ENCODE measurements at places on chromosomes 3 and 15. TPM values are rescaled to one million over a fixed set of nuclear protein-coding genes. Genes with fewer than 3 reads are reported as not detected.

DNA sequence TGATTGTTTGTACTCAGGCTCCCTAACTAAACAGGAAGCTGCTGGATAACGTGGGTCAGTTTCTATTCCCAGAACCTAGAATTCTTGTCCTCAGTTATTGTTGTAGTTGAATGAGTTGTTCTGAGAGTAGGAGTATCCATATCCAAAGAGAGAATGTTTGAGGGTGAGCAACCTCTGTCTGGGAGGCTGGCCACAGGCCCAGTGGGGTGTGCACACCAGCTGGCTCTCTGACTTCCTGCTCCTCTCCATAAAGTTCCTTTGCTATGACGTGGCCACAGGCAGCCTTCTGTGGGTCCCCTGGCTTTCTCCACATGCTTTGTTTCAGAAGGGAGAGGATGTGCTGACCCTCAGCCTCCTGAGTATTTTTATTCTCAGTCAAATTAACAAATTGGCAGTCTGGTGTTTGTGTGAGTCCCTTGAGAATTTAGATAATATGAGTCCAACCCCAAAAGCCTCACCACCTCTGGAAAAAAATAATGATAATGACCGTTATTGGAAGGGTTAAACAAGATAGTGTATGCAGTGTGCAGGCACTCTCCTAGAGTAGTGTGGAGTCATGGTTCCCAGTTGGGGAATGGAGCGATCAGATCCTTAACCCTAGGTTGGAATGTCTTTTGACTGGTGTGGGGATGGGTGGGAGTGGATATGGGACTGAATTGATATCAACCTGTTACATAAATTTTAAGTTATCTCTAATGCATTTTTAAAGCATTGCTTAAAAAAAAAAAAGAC lies 47.6 kb upstream of the MED12L start:
- DNase-seq: no peak

- DNase-seq: no peak
These were observed 224.8 kb downstream of the KCNMB2 start for GRCh38 chr3:178761024-178761423.

DNA sequence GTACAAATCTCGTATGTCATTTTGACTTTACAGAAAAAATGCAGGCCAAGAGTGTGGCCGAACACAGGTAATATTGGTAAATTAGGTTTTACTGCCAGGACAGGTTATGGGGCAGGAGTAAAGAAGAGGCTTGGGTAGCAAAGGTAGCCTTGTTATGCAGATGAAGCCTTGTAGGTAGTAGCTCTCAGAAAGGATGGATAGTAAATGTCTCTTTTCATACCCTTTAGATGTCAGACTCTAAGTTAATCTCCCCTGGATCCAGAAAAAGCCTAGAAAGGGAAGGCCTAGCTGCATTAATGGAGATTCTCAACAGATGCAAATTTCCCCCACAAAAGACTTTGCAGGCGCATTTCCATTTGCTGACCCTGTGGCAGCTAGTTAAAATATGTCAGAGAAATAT lies 1445.1 kb upstream of the CADM2 start:
- no peak for DNase-seq

GRCh38 chr3:195921334-195921791 lies 13.0 kb upstream of the TNK2 start:
- DNase-seq: no peak

C3orf70 gene
- 2.6 TPM for total RNA-seq

DNA sequence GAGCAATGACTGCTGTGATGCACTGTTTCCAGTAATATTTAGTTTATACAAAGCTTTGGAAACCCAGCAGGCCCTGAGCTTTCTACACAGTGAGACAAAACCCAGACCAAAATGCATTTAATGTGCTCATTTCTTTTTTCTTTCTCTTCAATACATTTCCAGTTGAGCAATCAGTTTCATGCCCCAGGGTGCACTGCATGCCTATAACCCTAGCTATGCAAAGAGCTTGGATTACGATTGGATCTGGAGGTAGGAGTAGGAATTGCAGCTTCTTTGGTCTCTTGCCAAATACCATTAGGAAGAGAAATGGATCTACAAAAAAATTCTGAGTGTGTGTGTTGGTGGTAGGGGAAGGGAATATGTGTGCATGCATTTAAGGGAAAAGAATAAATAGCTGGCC lies 1001.4 kb downstream of the SQOR start:
- DNase-seq: no peak

DNA sequence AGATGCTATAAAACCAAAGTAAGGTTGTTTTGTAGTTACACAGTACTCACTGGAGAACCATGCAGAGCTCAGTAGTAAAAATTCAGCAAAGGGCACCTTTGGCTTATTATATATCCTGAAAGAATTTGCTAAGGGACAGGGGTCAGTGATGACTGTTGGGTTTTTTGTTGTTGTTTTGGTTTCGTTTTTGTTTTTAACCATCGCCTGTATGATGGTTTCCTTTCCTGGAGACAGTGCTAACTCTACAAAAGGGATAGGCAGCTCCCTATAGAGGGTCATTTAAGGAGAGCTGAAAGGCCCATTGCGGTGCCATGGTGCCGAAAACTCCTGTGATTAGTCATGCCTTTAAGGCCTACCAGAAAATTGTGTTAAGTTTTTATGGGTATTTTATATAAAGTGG lies 118.2 kb upstream of the GOLIM4 start:
- no peak for DNase-seq

DNA sequence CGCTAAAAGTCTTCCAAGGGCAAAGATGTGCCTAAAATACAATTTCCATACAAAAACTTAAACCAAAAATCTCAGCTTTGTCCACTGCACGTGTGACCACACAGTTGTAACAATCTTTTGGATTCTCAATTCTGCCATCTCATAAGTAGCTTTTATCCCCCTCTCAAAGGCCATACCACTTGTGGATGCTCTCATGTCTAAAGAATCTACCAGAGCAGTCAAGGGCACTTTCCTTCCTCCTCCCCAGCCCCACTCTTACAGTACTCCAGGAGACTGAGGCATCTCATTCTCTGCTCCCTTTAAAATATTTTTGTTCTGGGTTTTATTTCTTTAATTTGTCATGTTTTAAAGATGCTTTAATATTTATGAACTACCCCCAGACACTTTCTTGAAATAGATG lies 102.3 kb upstream of the PFN2 start:
- no peak for DNase-seq

GRCh38 chr3:135739779-135740178 lies 225.7 kb upstream of the PPP2R3A start:
- DNase-seq: no peak

DNA sequence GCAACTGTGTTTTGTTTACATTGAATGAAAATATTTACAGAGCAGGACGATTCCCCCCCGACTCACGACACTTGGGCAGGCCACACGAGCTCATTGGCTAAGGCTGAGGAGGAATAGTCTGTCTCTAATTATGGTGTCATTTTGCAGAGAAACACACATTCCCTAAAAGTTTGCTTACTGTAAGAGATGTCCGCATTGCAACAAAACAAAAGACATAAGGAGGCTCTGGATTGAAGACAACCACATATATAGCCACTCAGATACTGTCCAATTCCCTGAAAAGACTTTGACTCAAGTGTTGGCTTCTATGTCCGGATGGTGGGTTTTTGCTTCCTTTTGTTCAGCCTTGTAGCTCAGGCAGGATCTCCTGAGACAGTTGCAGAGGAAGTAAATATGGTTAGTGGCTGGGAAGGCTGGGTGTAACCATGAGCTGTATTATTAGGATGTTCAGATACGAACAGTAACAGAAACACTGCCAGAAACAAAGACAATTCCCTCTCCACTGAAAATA lies 170.4 kb downstream of the KLHL25 start:
- no peak for DNase-seq

EXD1 gene
- total RNA-seq: not detected

- DNase-seq: no peak
These were observed 109.5 kb downstream of the AKAP13 start for GRCh38 chr15:85489773-85490493.

PFKFB4 gene
- total RNA-seq: 0.59 TPM

ROBO2 gene
- total RNA-seq: 2.5 TPM

ANKRD63 gene
- total RNA-seq: 1.3 TPM

GRCh38 chr3:154900816-154901215 lies 179.3 kb upstream of the MME start:
- no peak for DNase-seq

GRCh38 chr3:86967062-86967461 lies 23.9 kb downstream of the VGLL3 start:
- DNase-seq: no peak

SI gene
- not detected for total RNA-seq

DNA sequence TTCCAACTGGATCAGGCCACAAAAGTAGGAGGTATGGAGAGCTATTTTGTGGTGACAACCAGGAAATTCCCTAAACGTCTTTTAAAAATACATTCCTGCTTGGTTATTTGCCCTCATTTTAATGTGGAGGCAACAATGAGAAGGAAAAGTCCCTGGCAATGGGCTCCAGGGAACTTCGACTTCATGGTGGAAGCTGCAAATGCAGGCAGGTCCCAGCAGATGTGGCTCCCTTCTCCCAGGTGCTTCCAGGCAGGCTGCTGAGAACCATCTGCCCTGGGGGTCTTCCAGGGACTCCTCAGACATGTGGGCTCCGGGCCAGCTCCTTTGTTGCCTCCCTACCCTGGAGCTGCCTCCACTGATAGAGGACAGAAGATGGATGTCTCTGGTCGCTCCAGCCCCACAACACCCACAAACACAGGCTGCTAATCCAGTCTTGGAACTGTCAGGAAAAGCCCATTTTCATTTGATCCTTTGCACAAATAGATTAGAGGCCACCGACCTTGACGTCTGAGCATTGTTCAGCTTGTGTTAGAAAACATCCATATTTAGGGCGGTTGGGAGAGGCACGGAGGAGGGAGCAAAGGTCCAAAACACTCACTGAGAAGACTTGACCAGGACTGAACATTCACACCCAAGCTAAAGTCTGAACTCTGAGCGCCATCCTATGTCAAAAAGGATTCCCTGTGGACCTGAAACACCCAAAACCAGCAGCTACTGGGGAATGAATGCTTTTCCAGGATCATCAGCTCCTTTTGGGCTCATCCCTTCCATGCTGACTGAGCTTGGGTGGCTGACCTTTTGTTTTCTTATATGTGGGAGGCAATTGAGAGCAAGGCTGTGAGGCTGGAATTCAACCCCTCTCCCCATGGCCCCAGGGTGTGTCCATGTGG lies 30.2 kb upstream of the SLCO2A1 start:
- peak; percentile 55 for DNase-seq

PIERCE2 gene
- total RNA-seq: 5.6 TPM

GRCh38 chr3:464255-464654 lies 267.7 kb downstream of the CHL1 start:
- no peak for DNase-seq

- no peak for DNase-seq
These were observed 301.0 kb upstream of the UMPS start for GRCh38 chr3:124429129-124429815.

DNA sequence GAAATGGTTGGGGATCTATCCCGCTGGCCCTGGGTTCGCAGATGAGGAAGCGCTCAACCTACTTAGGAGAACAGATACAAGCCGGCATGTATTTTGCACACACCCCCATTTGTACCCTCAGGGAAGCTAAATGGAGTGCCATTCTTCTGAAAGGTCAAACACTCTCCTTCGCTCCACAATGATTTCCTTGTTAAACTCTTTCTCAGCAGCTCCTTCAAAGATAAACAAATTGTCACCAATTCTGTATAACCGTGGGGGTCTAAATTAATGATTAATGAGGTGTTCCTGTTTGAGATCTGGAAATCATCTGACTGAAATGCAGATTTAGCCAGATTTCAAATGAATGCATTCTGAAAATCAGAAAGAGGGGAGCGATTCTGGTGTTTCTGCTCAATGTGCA lies 124.0 kb downstream of the MEGF11 start:
- DNase-seq: no peak

DNA sequence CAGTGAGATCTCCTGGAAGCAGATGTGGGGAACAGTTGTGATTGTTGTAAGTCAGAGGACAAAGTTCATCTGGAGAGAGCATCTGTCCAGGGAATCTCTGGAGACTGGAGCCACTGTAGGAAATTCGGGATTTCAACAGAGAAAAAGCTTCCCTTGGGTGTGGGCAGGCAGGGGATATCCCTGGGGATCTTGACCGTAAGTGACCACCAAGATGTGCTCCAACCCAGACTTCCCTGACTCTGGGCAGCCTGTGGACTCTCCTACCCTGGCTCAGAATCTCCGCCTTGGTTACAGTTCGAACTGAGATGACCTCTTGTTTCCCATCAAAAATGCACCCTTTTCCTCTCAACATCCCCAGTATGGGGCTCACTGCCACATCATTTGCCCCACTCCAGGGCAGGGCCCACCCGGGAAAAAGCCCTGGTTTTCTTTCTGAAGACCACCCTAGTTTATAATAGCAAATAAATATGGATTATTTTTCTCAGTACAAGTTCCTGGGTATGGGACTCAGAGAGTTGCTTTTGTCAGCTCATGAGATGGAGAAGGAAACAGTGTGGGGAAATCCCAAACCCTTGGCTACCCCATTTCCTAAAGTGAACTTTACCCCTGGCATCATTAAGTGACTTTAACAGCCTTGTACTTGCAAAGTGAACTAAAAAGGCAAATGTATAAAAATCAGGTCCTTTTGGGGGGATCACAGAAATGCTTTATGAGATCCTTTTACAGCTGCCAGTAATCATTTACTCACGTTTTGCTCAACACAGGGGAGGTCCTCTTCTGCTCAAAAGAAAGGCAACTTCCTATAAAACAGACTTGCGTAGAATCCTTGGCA lies 89.9 kb downstream of the CCNL1 start:
- no peak for DNase-seq

DNA sequence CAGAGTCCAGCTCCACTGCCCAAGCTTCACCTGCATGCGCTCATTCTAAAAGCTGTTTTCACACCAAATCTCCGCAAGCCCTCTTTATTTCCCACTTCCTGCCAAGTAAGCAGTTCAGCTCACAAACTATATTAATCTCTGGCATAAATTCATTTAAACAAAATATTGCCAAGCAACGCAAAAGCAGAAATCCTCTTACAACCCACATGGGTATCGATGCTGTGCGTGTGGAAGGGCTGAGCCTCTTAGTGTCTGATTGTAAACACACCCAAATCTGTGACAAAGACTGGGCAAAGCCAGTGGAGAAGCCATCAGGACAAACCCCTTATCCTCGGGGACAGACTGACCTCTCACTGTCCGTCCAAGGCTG lies 124.3 kb upstream of the ATP2B2 start:
- no peak for DNase-seq

DNA sequence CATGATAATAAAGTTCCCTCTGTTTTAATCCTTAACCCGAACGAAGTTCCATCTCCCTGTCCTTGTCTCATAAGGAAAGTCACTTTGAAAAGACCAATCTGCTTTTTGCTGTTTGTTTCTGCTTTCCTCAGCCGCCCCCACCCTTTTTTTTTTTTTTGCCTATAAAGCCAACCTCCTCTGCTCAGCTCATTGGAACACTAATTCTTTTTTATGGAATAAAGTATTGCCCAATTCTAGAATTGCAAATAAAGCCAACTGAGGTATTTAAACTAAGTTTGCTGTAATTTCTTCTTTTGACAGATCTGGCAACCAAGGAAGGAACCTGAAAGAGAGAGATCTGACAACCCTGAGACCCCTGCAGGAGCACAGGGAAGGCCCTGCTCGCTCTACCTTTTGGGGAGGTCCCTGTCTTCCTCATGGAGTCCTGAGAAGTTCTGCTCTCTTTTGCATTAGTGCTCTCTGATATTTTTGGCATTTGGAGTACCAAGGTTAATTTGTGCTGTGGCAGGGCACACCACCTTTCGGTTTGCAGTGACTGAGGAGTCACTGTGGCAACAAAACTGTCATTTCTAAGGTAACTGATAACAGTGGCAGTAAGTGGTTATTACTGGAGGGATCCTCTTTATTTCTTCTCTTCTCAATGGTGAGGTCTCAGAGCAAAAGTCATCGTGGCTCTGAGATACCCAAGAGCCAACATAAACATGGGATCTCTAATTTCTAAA lies 35.2 kb upstream of the TRPM1 start:
- peak; percentile 23 for DNase-seq

GRCh38 chr3:29952431-29952830 lies 654.0 kb upstream of the TGFBR2 start:
- no peak for DNase-seq
